ENCODE measurements at places on chromosomes 12 and 14.

DNA sequence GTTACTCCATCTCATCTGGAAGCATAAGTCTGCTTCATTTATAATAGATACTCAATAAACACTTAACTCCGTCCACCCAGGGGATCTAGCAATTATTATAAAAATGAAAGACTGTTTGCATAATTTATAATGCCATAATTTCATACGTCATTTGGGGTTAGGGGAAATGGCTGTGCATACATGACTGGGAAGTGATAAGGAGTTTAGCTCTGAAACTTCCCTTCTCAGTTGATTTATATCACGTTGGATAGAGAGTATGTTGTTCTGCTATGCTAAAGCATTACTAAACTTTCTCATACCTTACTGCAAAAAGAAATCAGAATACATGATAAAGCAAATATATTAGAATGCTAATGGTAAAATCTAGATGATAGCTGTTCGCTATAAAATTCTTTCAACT is 90.4 kb upstream of the DYNC1H1 start:
- DNase-seq: no peak

- DNase-seq: no peak
Measured at GRCh38 chr14:99317231-99318090, 45.5 kb upstream of the BCL11B start.

GRCh38 chr12:65827342-65827741 is 3.1 kb downstream of the HMGA2 start:
- DNase-seq: no peak

DNA sequence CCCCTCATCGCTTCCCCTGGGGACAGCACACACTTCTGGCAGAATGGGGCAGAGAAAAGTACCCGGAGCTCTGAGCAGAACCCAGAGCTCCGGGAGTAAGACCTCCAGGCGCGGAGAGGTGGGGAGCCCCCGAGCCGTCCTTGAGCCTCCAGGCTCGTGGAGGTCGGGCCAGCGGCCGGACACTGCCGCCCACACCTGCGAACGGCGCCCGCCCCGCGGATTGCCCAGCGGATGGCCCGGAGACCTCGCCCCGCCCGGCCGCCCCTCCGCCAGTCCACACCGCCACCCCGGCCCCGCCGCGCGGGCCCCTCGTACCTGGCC is 344 bp downstream of the SPTLC2 start:
- DNase-seq: no peak

DNA sequence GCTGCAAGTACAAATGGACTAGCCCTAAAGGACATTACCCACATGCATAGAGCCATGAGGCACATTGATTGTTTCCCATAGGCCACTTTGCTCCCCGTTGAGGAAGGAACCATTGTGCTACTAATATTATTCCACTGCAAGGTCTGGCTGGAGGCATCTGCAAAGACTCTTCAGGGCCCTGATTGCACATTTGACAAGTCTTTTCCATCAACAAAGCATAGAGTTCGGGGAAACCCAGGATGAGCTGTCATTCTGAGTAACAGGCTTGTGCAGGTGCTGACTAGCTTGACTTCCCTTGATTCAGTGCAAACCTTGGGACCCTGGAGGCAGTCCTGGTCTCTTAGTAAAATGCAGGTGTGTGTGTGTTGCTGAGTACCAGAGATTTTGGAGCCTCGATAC is 73.8 kb downstream of the SUSD6 start:
- no peak for DNase-seq

- DNase-seq: no peak
Measured at GRCh38 chr14:100544506-100545141, 42.6 kb downstream of the BEGAIN start.
